Choroid plexus epithelial cell (primary cell): ENCODE measurements at places on chromosomes 12 and 14.
A peak's percentile ranks its signal among the peaks of the same experiment; 100 is the strongest.

- DNase-seq, result no peak
These were observed 367.2 kb upstream of the LMO3 start for GRCh38 chr12:16972923-16973770.

GRCh38 chr12:66197495-66197921 is 8.5 kb downstream of the IRAK3 start:
- peak; percentile 35 for DNase-seq

GRCh38 chr12:58703866-58704265 is 216.4 kb downstream of the LRIG3 start:
- DNase-seq, result peak; percentile 13

GRCh38 chr14:89491711-89492381 is 74.8 kb upstream of the FOXN3 start:
- peak; percentile 80 for DNase-seq

DNA sequence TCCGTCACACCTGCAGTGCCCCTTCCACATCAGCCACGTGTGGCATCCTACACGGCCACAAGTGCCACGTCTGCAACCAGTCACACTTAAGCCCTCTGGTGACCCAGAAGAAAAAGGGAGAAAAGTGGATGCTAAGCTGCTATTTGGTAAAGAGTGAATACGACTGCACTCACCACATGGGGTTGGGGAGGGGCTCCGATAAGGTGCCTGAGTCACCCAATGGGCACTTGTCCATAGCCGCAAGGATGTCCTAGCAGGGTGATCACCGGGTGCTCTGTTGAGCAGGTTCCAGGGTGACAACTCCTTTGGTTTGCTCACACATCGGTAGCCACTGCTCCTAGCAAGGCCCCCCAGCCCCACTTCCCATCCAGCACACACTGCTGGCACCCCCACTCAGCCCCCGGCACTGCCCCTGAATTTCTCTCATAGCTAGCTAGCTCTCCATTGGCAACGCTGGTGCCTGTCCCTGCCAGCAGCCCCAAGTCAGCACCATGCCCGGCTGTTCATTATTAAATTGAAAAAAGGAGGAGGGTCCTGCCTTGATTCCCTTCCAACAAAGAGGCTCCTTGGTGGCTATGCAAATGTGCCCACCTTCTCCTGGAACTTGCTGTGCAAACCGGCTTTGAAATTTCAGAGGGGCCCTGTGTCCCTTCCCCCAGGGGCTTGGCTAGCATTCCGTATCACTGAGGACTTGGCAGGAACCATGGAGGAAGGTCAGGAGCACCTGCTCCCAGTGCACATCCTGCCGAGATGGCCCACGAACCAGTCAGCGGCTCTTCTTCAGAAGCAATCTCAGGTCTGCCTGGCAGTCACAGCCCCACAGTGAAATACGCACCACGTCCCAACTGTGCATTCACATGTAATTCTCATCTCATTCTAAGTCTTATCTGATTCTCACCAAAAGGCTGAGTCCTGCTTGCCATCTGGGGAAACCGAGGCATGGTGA is 227.7 kb upstream of the DIO3 start:
- no peak for DNase-seq

- DNase-seq, result peak; percentile 23
These were observed 25.3 kb upstream of the RHOJ start for GRCh38 chr14:63178912-63179311.

- DNase-seq, result no peak
These were observed 25.5 kb upstream of the KCNK10 start for GRCh38 chr14:88348546-88348945.

- DNase-seq, result peak; percentile 48
These were observed 95.7 kb downstream of the PDE3A start for GRCh38 chr12:20463913-20464524.

DNA sequence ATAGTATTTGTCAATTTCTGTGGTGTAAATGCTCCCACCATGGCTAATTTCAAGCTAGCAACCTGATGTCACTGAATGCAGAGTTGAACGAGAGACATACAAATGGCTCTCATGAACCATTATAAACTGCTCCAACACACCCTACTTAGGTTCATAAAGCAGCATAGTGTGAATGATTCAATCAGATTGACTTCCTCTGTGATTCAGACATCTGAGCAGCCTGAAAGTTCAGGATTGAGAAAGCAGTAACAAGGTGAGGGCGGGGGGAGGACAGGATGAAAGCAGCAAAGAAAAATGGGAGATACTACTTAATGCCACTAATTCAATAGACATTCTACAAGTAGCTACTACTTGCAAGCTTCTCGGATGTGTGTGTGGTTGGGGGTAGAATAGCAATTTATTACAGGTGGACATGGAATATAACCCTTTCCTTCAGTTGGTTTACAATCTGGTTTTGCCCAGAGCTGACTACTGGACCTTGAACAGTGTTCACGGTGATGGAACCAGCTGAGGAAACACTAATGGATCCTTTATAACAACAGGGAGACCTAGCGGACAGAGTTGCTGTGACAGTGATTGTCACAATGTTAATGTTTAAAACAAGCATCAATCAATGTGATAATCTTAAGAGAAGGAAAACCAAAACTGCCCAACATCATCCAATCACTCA is 52.5 kb upstream of the PELI2 start:
- no peak for DNase-seq

DNA sequence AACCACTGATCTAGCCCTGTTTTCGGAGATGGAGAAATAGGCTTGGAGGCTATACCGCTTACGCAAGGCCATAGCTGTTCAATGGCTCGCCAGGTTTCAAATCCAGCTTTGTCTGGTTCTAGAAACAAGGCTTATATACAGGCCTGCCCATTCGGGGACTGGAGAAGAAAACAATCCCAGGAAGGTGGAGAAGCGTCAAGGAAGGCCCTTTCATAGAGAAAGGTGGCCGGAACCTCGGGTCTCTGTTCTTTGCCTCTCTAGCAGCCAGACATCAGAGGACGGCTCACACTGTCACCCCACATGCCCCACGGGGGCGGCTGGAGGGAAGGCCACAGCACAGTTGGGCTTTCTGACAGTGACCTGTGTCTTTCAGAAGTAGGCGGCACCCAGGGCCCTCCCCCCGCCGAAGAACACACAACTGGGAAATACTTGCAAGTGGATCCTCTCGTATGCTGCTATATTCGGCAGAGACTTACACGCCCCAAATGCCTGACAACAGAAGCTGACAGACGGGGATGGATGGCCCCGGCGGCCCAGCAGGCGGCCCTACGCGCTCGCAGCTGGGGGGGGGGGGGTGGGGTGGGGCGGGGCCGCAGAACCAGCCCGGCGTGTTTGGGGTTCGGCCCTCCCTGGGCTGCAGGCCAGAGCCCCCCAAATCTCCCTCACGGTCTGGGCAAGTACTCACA is 4.5 kb upstream of the SETD1B start:
- peak; percentile 91 for DNase-seq

DNA sequence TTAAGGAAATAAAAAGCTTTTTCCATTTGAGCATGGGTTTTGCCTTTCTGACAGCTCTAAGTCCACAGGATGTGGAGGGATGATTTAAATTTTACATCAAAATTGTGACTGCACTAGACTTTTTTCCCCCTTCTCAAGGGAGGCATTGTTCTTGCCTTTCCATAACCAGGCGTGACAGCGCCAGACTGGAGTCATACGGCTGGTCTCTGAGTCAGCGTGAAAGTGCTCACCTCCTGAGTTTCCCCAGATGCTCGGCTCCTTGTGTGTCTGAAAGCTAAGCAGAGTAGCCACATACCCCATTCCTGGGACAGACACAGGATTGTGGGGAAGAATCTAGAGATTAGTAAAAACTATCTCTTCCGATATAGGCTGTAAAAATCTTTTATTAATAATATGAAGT is 43.1 kb downstream of the SOX5 start:
- DNase-seq, result peak; percentile 63

DNA sequence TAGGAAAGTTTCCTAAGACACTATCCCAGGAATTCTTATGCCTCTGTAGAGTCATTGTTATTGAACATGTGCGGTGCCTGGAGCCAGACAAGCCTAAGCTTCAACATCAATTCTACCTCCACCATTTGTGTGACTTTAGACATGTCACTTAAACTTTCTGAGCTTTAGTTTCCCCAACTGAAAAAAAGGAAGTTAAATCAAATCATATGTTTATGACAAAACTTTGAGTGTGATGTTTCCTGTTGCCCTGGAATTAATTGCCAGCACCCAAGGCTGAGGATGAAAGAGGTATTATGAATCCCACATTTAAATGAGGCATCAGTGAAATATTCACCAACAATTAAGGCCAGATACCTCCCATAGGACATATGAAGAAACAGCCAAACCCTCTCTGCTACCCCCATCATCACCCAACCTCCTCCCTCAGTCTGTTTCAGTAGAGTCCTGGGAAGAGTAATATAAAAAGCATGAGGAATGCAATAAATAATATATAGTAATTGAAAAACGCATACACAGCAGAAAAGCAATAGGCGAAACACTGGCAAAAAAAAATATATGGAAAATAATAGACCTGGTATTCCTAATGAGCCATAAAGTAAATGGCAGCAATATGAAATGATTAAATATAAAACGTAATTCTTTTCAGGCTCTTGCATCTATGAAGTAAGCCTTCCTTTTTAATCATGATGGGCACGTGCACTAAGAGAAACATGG is 182.0 kb upstream of the DCN start:
- no peak for DNase-seq

GRCh38 chr14:103889313-103890051 is 38.8 kb upstream of the TDRD9 start:
- peak; percentile 35 for DNase-seq

GRCh38 chr12:91921555-91921954 is 224.1 kb downstream of the BTG1 start:
- DNase-seq, result no peak

DNA sequence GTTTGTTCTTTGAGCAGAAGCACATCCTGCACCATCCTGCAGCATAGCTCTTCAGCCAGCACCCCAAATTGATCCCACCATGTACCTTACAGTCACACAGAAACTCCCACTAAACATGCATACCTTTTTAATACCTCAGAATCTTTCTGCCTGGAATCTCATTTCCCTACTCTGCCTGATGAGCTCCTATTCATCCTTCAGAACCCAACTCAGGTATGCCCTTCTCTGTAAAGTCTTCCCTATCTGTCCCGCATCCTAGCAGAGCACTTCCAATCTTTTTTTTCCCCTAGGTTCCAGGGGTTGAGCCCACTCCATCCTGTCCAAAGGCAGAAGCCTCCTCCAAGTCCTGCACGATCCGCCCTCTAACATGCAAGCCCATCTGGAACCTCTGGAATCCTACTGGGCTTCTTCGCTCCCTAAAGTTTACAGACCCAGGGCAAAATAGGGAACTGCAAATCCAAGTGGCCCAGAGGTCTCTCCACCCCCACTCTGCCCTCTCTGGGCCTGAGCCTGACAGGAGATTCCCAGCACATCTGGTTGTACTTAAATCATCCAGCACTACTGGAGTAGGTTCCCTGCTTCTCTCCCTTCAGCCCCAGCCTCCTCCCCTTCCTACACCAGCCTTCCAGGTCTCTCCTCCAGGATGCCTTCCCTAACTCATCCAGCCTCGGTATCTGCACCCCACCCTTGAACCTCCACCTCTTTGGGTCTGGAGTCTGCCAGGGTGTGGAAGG is 4.1 kb upstream of the FIGNL2 start:
- DNase-seq, result no peak

GRCh38 chr12:124294780-124295341 is at the start of gene RFLNA:
RFLNA (plus strand) TSS chr12:124295093; CDS start chr12:124295430, 337 bp downstream.
- DNase-seq, result no peak

DNA sequence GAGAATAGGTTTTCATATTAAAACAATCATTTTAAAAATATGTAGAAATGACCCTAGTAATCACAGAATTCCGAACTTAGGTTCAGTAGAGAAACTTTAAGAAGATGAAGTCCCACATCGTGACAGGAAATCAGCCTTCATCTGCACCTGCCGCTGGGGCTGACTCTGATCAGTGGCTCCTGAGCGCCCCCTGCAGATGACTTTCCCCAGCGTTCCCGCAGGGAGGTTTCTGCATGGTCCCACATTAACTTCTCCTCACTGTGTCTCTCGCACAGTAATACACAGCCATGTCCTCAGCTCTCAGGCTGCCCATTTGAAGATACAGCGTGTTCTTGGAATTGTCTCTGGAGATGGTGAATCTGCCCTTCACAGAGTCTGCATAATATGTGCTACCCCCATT is 1131.1 kb downstream of the TMEM121 start:
- no peak for DNase-seq

DNA sequence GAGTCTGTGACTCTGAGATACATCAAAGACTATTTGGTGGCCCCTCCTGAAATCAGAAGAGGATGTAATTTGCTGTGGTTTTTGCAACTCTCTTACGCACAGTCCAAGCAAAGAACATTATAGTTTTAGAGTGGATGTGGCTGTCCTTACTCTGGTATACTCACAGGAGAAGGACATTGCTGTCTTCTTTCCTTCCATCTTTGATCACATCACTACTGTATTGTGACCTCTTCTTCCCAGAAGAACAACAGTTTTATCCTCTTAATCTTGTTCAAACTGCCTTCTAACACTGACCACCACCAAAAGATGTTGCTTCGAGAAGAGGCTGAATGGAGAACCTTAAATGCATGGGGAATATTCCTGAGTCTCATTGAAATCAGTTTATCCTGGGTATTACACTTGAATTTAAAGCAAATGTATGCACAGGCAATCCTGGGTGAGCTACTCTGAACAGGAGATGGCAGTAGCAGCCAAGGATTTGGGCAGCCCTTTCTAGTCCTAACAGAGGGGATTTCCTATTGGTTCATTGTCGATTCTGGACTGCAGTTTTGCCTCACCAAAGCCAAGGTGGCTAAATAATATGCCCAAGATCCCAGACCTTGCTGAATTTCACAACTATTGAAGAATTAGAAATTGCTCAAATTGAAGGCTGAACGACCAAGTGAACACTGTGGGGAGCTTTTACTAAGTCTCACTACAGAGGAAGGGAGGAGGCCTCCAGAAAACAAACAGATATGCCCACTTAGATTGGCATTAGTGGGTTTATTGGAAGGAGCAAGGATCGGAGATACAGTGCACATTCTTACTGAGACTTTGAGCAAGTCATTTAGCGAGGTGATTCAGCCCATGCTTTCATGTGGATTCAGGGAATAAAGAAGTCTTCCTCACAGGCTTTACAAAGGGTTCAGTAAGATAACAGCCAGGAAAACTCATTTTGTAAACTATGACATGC is 282.8 kb downstream of the PAWR start:
- peak; percentile 97 for DNase-seq

DNA sequence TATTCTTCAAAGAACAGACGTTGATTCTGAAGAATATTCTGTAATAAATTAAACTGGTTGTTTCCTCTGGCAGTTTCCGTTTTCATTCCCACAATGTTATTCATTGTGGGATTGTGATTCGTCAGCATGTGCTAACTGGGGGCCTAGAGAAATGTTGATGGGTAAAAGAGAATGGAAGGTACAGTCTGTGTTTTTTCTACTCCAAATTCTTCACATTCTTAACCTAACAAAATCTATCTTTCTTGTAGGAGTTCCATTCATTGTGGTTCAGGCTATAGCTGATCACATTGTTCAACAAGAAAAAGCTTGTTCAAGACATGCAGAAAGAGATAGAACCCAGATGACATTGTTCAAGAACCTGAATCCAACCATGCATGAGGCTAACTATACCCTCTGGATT is 5.9 kb downstream of the CD163 start:
- peak; percentile 18 for DNase-seq

- no peak for DNase-seq
These were observed 495.1 kb downstream of the EGLN3 start for GRCh38 chr14:33455654-33456345.
